ENCODE measurements at places on chromosomes 2 and 18.

GRCh38 chr18:22279741-22280452 lies 110.5 kb downstream of the GATA6 start:
- DNase-seq, result no peak

DNA sequence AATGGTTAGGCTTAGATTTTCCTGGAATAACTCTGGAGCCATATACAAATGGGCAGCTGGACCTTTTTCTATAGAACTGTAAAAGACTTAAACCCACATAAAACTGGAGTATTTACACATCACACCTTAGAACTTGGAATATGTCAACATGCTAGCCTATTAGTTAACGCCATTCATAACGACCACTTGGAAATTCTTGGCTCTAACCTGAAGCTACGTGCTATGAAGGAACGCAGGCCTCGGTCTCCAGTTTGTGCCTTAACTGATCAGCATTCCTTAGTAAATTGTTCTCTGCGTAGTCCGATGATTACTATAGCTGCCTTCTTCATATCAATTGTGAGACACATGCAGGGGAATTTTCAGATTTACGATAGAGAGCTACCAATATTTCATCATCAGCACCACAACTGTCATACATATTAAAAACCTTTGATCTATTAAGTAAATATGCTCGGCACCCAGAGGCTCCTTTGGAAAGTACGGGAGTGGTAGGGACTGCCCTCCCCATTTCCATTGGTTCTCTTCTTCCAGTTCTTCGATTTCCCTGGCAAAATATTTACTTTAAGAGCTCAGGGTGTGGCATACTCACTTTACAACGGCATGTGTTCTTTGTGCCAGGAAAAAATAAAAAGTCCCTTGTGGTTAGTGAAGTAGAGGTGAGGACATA lies 17.5 kb upstream of the CCL20 start:
- DNase-seq, result no peak

DNA sequence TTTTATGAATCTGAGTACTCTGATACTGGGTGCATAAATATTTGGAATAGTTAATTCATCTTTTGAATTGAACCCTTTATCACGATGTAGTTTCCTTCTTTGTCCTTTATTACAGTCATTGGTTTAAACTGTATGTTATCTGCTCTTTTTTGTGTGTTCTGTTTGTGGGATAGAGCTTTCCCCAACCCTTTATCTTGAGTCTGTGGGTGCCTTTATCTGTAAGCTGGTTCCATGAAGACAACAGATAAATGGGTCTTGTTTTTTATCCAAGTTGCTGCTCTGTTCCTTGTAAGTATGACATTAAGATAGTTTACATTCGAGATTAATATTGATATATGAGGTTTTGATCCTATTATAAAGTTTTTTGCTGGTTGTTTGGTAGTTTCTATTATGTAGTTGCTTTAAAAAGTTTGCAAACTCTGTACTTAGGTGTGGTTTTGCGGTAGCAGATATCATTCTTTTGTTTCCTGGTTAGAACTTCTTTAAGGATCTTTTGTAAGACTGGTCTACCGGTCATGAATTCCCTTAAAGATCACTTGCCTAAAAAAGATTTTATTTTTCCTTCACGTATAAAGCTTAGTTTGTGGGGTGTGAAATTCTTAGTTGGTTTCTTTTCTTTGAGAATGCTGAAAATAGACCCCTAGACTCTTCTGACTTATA lies 1451.3 kb upstream of the SLC39A10 start:
- no peak for DNase-seq

DNA sequence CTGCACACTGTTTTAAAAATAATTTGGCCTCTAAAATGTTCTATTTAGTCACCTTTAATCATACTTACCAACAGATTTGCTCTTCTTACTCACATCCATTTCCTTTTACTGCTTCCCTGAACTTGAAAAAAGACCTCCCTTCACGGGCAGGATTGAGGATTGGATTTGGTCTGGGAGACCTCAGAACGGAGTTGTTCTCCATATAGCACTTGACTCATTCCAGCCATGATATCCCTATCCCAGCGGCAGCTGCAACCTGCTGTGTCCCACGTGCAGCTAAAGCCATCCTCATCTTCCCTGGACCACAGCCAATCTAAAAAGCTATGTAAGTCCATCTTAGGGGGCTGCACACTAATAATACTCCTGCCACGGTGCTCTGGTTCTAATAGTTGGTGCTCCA lies 97.0 kb upstream of the PTPRM start:
- no peak for DNase-seq

- DNase-seq, result no peak
Measured at GRCh38 chr2:48198371-48198770, 292.1 kb upstream of the FBXO11 start.

GRCh38 chr2:16246911-16247310 lies 306.6 kb downstream of the MYCN start:
- DNase-seq, result no peak

DNA sequence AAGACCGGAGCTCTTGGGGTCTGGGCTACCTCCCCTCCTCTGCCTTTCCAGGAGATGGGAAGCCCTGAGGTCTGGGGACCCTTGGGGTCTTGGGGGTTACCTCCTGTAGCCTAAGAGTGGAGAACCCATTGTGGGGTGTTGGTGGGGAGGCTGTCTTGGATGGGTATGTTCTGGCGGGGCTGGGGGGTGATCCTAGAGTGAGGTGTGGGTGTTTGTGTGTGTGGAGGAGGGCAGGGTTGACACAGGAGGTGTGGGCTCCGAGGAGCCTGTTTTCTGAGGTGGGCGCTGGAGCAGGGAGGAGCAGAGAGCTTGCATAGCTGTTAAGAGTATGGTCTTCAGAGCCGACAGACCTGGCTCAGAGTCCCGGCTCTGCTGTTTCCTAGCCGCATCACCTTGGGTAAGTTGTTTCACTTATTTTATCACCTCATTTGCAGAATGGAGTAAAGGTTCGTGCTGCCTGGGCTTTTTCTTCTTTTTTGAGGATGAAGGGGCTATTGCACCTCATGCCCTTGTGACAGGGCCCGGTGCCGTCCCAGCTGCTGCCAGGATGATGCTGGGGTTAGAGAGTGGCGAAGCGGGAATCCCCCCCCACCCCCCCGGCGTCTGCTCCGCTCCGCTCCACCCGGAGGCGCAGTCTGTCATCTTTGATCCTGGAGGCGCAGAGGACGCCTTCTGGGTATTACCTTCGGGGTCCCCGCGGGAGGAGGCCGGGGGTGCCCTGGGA lies 17.2 kb downstream of the TET3 start:
- DNase-seq, result no peak

DNA sequence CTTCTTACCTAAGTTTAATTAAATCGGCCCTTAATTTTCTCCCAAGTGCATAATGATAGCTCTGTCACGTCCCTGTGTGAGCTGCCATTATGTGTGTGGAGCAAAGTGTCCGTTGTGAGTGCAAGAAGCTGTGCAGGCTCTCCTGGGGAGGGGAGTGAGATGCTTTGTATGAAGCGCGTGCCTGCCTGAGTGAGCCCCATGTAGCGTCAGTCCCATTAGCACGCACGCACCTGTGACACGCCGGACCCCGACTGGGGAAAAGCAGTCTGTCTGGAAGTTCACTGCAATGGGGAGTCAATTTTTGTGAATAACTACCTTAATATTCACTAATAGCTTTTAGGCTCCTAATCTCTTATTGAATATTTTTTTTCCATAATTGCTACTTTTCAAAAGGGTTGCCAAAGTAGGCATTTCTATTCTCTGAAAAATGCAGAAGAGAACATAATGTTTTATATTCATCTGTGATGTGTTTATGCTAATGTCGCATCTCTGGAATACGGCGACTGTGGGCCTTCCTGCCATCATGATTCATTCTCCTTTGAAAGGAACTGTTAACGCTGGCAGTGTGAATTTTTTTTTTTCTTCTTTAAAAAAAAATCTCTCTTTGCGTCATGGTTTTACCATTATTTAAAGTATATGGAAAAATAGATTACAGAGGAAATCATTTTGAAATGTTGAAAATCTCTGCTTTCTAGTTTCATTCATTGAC lies 157.7 kb downstream of the COL4A4 start:
- DNase-seq, result no peak

GRCh38 chr2:190410166-190410565 lies 2.0 kb downstream of the MFSD6 start:
- DNase-seq, result no peak

DNA sequence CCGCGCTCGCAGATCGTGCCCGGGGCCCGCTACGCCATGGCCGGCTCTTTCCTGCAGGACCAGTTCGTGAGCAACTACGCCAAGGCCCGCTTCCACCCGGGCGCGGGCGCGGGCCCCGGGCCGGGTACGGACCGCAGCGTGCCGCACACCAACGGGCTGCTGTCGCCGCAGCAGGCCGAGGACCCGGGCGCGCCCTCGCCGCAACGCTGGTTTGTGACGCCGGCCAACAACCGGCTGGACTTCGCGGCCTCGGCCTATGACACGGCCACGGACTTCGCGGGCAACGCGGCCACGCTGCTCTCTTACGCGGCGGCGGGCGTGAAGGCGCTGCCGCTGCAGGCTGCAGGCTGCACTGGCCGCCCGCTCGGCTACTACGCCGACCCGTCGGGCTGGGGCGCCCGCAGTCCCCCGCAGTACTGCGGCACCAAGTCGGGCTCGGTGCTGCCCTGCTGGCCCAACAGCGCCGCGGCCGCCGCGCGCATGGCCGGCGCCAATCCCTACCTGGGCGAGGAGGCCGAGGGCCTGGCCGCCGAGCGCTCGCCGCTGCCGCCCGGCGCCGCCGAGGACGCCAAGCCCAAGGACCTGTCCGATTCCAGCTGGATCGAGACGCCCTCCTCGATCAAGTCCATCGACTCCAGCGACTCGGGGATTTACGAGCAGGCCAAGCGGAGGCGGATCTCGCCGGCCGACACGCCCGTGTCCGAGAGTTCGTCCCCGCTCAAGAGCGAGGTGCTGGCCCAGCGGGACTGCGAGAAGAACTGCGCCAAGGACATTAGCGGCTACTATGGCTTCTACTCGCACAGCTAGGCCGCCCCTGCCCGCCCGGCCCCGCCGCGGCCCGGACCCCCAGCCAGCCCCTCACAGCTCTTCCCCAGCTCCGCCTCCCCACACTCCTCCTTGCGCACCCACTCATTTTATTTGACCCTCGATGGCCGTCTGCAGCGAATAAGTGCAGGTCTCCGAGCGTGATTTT lies 7.6 kb downstream of the TBR1 start:
- DNase-seq, result no peak

- no peak for DNase-seq
Measured at GRCh38 chr2:240627736-240628506, 2.6 kb downstream of the GPR35 start.

DNA sequence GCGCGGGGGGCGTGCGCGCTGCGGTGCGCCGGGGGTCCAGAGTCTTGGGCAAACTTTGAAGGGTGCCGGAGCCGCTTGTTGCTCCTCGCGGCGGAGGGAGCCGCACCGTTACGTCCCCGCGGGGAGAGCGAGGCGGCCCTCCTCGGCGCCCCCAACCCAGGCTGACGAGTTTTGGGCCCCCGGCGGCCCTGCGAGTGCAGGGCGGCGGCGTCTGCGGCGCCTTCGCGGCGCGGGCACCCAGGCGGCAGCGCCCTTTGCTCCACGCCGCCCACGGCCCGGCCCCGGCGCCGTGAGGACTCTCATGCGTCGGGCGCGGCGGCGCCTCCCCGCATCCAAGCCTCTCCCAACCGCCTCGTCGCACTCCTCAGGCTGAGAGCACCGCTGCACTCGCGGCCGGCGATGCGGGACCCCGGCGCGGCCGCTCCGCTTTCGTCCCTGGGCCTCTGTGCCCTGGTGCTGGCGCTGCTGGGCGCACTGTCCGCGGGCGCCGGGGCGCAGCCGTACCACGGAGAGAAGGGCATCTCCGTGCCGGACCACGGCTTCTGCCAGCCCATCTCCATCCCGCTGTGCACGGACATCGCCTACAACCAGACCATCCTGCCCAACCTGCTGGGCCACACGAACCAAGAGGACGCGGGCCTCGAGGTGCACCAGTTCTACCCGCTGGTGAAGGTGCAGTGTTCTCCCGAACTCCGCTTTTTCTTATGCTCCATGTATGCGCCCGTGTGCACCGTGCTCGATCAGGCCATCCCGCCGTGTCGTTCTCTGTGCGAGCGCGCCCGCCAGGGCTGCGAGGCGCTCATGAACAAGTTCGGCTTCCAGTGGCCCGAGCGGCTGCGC lies 814 bp downstream of the FZD7 start:
- DNase-seq, result no peak

- no peak for DNase-seq
Measured at GRCh38 chr2:168424971-168425370, 31.1 kb upstream of the CERS6 start.

DNA sequence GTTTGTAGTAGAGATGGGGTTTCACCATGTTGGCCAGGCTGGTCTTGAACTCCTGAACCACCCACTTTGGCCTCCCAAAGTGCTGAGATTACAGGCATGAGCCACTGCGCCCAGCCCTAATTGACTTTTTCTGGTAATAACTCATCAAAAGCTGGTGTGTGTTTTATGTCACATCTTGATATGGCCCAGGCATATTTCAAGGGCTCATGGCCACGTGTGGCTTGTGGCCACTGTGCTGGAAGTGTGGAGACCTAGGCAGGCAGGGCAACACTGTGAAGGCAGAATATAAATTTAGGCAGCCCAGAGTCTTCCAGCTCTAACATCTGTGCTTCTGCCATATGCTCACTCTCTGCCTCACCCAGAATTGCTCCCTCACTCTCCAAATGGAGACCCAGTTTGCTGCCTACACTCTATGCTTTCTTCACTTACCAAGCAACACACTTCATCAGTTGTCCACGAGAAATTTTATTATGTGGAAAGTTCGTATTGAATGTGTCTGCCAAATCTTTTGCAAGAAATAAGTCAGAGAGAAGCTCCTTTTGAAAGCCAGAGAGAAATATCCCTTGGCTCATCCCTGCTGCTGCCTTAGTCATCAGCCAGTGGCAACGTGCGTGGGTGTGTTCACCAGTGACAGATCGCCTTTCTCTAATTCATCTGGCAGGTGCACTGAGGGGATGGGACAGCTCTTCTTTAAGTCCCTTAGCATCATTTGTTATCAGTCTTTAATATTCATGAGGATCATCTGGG lies 129.4 kb upstream of the CXCR4 start:
- no peak for DNase-seq

GRCh38 chr2:99404039-99404796 lies 67.0 kb downstream of the EIF5B start:
- no peak for DNase-seq

- no peak for DNase-seq
Measured at GRCh38 chr2:8421658-8422449, 260.0 kb upstream of the ID2 start.

DNA sequence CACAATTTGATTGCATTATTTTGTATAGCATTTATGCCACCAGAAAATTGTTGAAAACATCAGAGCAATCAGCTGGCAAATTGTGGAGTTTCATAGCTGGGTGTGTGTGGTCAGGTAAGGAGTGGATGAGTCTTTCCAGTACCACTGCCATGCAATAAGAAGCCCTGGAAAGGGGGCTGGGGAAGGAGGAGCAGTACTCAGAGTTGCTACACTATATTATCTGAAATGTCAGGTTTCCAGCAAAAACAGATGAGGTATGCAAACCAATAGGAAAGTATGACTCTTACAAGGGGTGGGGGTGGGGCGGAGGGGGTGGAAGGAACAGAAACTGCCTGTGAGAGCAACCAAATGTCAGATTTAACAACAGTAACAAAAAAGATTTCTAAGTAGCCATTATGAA lies 112.2 kb downstream of the SOS1 start:
- no peak for DNase-seq

- DNase-seq, result no peak
Measured at GRCh38 chr2:21165350-21165749, 41.6 kb downstream of the TDRD15 start.
